Activated CD8-positive, alpha-beta memory T cell treated with anti-CD3 and anti-CD28 coated beads for 1 hour (primary cell): ENCODE measurements at places on chromosomes 4 and X.

DNA sequence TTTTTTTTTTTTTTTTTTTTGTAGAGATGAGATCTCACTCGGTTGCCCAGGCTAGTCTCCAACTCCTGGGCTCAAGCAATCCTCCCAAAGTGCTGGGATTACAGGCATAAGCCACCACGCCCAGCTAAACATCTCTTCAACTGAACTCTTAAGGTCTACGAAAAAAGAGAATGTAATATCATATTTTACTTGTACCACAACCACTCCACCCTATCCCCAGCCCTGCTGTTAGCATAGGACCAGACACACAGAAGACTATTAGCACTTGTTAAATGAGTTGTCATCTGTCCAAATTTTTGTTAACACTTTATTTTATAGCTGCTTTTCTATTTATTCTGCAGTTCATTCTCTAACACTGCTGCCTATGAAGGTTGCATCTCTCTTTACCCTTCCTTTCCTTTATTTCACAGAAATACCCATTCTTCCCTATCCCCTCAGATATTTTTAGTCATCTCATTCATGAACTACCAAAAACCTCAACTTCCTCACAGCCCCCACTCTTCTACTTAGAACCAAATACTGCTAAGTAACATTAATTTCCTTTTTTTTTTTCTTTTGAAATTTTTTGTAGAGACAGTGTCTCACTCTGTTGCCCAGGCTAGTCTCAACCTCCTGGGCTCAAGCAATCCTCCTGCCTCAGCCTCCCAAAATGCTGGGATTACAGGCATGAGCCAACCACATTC lies 10.1 kb downstream of the SNX12 start:
- no peak for DNase-seq

- DNase-seq, result no peak
Measured at GRCh38 chr4:98262431-98262830, 1.2 kb downstream of the RAP1GDS1 start.

GRCh38 chr4:96649536-96649935 lies 809.6 kb downstream of the PDHA2 start:
- DNase-seq, result no peak

GRCh38 chr4:35723973-35724372 lies 520.3 kb downstream of the ARAP2 start:
- no peak for DNase-seq

- no peak for DNase-seq
Measured at GRCh38 chr4:55255179-55255578, 90.9 kb upstream of the SRD5A3 start.

DNA sequence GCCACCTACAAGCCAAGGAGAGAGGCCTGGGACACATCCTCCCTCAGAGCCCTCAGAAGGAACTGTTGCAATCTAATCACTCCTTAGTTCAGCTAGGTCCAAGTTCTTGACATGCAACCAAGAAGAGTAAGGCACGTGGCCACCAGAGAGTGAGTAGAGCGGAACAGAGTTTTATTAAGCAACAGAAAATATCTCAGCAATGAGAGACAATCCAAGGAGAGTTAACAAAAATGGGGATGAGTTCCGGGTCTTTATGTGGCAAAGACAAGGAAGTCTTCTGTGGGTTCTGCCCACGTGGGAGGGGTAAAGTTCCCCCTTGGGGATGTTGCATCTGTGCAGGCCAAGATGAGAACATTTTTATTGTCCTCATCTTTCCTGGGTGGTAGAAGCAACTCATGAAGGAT lies 38.5 kb upstream of the PROM1 start:
- no peak for DNase-seq

DNA sequence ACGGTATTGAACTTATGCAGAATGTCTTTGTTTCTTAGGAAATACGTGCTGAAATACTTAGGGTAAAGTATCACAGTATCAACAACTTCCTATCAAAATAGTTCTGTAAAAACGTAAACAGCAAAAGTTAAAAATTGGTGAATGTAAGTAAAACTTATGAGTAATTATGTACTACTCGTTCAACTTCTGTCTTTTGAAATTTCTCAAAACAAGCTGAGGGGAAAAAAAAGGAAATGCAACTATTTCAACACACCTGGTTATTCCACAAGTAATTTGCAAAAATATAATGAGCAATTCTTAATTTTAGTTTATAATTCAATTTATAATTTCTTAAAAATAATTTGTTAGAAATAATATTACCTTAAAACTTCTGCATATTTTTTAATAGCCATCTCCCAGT lies 8.3 kb downstream of the PPID start:
- no peak for DNase-seq

DNA sequence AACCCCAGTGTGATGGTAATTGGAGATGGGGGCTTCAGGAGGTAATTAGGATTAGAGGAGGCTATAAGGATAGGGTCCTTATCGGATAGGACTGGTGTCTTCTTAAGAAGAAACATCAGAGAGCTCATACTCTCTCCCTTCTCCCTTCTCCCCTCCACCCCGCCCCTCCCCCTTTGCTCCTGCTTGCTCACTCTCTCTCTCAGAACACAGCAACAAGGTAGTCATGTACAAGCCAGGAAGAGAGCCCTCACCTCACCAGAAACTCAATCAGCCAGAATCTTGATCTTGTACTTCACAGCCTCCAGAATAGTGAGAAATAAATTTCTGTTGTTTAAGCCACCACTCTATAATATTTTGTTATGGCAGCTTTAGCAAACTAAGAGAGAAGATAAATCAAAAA lies 4.5 kb downstream of the DDX60L start:
- DNase-seq, result no peak

DNA sequence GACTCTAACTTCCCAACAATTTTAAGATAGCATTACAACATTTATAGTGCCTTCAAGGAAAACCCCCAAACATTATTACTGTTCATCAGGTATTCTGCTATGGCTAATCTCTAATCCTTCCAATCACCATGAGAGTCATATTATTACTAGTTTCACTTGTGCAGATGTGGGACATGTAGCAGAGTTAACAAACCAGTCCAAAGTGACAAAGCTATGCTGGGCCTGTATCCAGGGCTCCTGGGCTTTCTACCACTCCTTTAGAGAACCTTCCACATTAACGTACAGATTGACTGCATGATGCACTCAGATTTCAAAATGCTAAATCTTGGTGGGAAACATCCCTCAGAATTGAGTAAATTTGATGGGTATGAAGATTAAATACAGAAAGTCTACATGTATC lies 16.4 kb downstream of the CASP3 start:
- DNase-seq, result no peak

- DNase-seq, result no peak
Measured at GRCh38 chr4:162938738-162939485, 227.8 kb downstream of the NAF1 start.

DNA sequence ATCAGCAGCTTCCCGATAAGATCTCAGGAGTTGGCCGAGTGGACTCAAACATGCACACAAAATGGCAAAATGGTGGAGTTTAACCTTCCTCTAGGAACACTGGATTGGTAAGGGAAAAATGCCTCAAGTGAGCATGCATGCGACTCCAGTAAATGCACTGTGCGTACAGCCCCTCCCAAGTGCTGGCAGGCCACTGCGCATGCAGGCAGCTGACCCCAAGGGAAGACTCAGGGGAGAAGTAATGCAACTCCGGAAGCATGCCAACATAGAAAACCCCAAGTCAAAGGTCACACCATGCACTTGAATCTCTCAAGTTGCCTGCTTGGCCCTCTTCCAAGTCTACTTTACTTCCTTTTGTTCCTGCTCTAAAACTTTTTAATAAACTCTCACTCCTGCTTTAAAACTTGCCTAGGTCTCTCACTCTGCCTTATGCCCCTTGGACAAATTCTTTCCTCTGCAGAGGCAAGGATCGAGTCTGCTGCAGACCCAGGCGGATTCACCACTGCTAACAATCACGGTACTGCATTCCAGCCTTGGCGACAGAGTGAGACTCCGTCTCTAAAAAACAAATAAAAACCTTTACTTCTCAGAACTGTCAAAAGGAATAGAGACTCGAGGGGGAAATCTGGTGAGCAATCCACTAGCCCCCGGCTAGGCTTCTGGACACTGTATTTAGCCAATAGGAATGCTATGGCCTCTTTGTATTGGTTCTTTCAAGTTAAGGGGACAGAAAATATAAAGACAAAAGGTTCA lies 33.5 kb downstream of the NYX start:
- no peak for DNase-seq

- no peak for DNase-seq
Measured at GRCh38 chr4:53545273-53545672, 46.0 kb downstream of the LNX1 start.

GRCh38 chr4:25879991-25880651 lies 17.3 kb upstream of the SEL1L3 start:
- no peak for DNase-seq

DNA sequence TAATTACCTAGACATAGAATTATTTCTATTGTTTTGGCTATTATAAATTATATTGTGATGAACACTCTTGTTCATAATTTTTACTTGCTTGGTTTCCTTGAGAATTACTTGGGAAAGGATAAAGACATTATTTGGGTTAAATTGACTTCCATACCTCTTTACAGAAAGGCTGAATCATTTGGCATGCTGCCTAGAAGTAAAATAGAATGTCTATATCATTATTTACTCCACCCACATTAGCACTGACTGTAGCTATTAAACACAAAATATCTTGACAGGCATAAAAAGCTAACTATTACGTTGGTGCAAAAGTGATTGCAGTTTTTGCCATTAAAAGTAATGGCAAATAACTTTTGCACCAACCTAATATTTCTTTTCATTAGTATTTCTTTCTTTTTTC lies 29.7 kb upstream of the ADH6 start:
- DNase-seq, result no peak

- DNase-seq, result no peak
Measured at GRCh38 chr4:41281038-41281634, 24.4 kb downstream of the UCHL1 start.

DNA sequence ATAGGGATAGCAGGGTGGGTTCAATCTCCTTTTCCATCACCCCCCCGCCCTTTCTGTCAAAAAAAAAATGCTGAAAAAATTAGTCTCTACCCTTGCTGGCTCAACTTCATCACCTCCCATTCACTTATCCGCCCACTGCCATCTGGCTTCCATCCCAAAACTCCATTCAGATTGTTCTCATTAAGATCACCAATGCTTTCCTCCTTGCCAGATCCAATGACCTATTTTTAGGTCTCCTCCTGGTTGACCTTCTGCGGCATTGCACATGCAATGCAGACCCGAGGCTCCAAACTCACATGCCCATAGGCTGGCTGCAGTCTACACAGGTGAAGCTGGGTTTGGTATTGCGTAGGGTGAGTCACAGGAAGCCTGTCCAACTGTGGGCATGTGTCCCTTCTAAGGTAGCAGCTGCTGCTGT lies 21.1 kb upstream of the STIM2 start:
- no peak for DNase-seq

DNA sequence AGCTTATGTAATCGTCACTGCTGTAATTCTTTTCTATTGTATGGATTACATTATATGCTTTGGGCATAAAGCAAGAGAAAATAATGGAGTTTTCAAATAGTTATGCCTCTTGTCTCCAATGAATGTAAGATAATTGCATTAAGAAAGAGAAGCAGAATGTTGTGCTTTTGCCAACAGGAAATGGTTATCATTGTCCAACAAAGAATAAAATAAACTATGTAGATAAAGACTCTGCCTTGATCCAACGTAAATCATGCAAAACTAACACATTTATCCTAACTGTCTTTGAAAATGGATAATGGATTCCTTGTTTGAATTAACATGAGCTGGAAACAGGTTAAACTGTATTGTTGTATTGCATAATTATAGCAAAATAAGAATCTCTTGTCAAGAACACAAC lies 1709.0 kb downstream of the PCDH7 start:
- no peak for DNase-seq

DNA sequence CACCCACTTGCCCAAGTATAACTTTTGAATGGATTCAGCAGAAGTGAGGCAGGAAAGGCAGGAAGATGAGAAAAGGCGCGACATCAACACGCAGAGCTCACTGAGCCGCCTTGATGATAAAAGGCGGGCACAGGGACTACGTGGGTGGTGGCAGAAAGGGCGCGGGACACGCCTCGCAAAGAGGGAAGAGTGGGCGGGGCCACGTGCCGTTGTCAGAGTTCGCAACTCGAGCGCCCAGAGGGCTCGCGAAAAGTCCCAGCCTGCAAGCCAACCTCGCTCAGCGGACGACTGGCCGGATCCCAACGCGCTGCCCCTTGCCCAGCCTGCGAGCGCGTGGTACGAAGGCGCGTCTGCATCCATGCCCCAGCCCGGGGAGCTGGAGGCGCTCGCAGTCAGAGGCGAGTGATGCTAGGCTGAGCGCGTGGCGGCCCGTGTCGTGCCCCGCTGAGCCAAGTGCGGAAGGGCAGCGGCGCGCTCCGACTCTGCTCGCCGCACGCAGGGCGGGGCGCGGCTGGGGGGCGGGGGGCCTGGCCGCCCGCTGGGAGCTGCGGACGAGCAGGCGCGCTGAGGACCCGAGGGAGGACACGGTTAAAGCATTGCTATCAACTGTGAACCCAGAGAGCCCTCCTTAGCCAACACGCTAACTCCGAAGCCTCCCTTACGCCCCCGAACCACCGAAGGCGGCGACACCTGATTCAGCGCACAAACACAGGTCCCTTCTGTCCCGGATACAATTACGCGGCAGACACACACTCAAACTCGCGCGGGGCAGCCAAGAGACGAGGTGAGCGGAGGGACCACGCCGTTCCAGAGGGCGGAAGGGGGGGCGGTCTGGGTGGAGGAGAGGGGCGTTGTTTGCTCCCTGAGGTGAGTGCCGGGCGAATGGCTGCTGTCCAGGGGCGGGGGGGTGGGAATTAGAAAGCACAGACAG lies at the start of gene UGT8:
TSS of gene UGT8 (plus strand) at position 617 of the 931 bp plus-strand sequence. CDS start 24,074 bp downstream, outside the sequence.
- no peak for DNase-seq

- DNase-seq, result no peak
Measured at GRCh38 chr4:118968813-118969212, 80.2 kb downstream of the SYNPO2 start.

DNA sequence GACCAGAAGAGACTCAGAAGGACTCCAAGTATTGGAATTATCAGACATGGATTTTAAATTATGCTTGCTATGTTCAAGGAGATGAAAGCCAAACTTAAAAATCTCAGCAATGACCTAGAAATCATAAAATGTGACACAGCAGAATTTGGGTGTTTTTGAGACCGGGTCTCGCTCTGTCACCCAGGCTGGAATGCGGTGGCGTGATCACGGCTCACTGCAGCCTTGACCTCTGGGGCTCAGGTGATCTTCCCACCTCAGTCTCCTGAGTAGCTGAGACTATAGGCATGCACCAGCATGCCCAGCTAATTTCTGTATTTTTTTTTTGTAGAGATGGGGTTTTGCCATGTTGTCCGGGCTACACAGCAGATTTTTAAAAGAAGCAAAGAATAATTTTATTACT lies 12.7 kb downstream of the TAB3 start:
- DNase-seq, result no peak

- DNase-seq, result no peak
Measured at GRCh38 chrX:125205918-125206665, 113.6 kb upstream of the TEX13C start.

DNA sequence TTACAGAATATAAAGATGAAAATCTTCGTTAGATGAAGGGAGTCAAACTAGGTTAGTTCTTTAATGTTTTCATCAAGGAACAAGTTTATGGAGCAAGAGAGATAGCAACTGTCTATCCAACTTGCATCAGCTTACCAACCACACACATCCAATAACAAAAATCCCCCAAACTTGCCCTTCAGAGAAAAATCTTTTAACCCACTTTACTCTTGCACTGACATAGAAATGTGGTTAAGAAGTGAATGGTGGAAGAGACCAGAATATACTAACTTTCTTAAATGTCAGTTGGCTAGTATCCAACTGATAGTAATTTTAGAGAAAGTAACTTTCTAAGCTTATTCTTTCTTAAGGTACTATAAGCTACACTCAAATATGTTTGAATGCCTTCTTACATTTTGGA lies 1.7 kb upstream of the RAB9A start:
- DNase-seq, result no peak
